NCI-H2107 (cell line): ENCODE measurements at places on chromosomes 1 and 21.

GRCh38 chr1:208892147-208892546, 648.0 kb upstream of the PLXNA2 start:
- no peak for DNase-seq

GRCh38 chr1:221940631-221941030, 198.7 kb upstream of the DUSP10 start:
- DNase-seq: no peak

- no peak for DNase-seq
These were observed 158.2 kb upstream of the RUNX1 start for GRCh38 chr21:35207322-35207721.

- DNase-seq: no peak
These were observed 1.1 kb upstream of the SETDB1 start for GRCh38 chr1:150925080-150925479.

GRCh38 chr1:84995484-84996334, 1.2 kb downstream of the MCOLN2 start:
- no peak for DNase-seq

GRCh38 chr21:14858311-14858710, 206.5 kb downstream of the NRIP1 start:
- no peak for DNase-seq

- DNase-seq: no peak
These were observed 102.9 kb downstream of the VAV3 start for GRCh38 chr1:107862064-107862463.
